Caco-2 (cell line): ENCODE measurements at places on chromosomes 1 and 21. TPM values are rescaled to one million over a fixed set of nuclear protein-coding genes. Genes with fewer than 3 reads are reported as not detected.

- H3K27ac ChIP-seq: no peak overlapping the region
- H3K4me1 ChIP-seq: peaks cover 9% of the 10 kb centered on the region
- H3K36me3 ChIP-seq: no peaks in the 10 kb centered on the region
- H3K27me3 ChIP-seq: no peaks in the 10 kb centered on the region
Observed at GRCh38 chr1:59046730-59047157, 250.2 kb upstream of the FGGY start.

DNA sequence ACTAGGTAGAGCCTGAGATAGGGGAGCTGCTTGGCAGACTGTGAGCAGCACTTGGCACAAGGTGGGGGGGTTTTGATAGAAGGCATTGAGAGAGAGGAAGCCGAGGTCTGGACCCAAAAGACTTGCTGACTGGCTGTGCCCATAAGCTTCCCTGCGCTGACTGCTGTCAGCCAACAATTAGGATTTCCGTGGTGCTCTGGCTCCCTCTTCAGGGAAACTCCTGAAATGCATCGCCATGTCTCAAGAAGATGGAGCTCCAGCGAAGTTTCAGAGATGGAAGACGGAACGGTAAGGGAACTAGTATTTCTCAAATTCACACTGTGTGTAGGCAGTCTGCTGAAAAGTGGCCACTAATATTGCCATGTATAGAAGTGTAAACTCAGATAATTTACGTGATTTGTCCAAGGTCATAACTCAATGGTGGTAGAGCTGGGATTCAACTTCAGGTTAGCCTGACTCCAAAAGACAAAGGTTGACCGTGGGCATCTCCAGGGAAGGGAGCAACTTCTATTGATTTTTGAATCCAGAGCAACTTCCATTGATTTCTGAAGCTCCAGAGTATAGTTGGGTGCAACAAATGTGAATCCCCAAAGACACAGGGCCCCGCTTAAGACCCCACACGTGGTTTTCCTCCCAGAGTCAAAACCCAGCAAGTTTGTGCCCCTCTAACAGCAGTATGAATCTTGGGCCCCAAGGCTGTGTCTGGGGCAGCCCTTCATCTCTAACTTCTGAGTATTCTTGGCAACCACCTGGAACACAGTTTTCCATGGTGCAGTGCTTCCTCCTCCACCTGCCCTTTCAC is 44.5 kb upstream of the CRNN start:
- H3K4me3 ChIP-seq: no peak overlapping the region
- H3K36me3 ChIP-seq: no peaks in the 10 kb centered on the region
- DNase-seq: peak; percentile 67
- H3K4me1 ChIP-seq: no peaks in the 10 kb centered on the region
- H3K27me3 ChIP-seq: no peaks in the 10 kb centered on the region
- no peak overlapping the region for H3K27ac ChIP-seq

DNA sequence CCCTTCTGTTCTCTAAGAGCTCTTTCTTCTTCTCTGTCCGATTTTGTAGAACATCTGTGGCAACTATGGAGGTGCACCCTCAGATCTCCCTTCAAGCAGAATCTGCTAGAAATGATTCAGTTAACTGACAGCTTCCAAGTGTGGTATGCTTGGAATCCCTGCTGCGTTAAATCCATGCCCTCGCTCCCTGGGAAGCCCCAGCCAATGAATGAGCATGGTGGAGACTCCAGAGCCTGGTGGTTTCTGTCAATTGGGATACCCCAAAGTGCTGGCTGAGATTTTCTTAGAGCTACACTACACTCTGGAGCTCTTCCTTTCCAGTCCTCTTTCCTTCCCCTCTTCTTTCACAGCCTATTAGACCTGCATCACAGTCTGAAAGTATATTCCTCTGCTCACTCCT is 116.3 kb upstream of the C1orf21 start:
- H3K27me3 ChIP-seq: no peaks in the 10 kb centered on the region
- no peak overlapping the region for H3K27ac ChIP-seq
- no peaks in the 10 kb centered on the region for H3K4me1 ChIP-seq
- no peaks in the 10 kb centered on the region for H3K36me3 ChIP-seq
- no peak for DNase-seq
- H3K4me3 ChIP-seq: no peak overlapping the region

Gene DNAI4
- total RNA-seq: 0.84 and 1.4 TPM in 2 replicates

GRCh38 chr1:230441183-230442029 is 15.3 kb upstream of the PGBD5 start:
- no peaks in the 10 kb centered on the region for H3K36me3 ChIP-seq
- no peak for DNase-seq
- H3K27me3 ChIP-seq: no peaks in the 10 kb centered on the region

DNA sequence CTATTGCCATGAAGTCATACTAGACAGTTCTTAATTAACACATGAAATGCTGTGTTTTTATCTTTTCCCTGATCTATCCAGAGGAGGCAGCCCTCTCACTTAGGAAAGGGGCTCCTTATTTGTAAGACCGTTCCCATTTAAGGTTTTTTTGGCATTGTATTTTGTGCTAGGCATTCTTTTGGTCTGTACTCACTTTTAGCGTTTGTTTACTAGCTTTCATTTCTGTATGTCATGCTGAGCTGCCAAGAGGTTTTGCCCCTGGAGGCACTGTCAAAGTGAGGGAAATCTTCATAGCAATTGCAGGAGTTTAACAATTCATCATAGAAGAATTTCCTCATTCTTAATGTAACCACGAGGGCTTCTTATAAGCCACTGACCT is 59.5 kb downstream of the MTR start:
- H3K36me3 ChIP-seq: no peaks in the 10 kb centered on the region
- no peak overlapping the region for H3K27ac ChIP-seq
- no peak overlapping the region for H3K4me3 ChIP-seq
- H3K4me1 ChIP-seq: no peaks in the 10 kb centered on the region
- no peaks in the 10 kb centered on the region for H3K27me3 ChIP-seq

DNA sequence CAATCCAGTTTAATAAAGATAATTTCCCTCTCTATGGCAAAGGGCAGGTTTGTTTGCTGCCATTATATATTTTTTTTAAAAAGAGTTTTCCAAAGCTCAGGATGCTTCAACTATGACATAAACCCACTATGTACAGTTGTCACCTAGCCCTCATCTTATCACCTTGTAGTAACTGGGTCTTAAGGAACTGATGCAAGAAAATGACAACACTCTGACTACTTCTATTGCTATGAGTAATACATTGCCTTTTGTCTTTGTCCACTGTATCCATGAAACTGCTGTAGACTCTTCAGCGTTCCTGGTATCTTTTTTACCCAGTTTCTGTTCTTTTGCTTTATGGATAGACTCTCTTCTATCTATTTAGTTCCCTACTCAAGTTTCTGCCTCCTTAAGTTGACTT is 586.5 kb downstream of the NEGR1 start:
- no peak for DNase-seq
- H3K4me3 ChIP-seq: no peak overlapping the region
- H3K4me1 ChIP-seq: no peaks in the 10 kb centered on the region
- H3K36me3 ChIP-seq: no peaks in the 10 kb centered on the region

GRCh38 chr21:28332796-28333195 is 659.9 kb downstream of the LTN1 start:
- no peaks in the 10 kb centered on the region for H3K36me3 ChIP-seq
- H3K27ac ChIP-seq: no peak overlapping the region
- no peaks in the 10 kb centered on the region for H3K27me3 ChIP-seq
- H3K4me1 ChIP-seq: peaks cover 17% of the 10 kb centered on the region

GRCh38 chr1:63877816-63878215 is 104.0 kb downstream of the ROR1 start:
- H3K27ac ChIP-seq: no peak overlapping the region
- DNase-seq: no peak
- no peaks in the 10 kb centered on the region for H3K36me3 ChIP-seq
- peaks cover 10% of the 10 kb centered on the region; the same call in 1 of the 2 replicates for H3K4me1 ChIP-seq
- no peak overlapping the region for H3K4me3 ChIP-seq
- H3K27me3 ChIP-seq: no peaks in the 10 kb centered on the region

DNA sequence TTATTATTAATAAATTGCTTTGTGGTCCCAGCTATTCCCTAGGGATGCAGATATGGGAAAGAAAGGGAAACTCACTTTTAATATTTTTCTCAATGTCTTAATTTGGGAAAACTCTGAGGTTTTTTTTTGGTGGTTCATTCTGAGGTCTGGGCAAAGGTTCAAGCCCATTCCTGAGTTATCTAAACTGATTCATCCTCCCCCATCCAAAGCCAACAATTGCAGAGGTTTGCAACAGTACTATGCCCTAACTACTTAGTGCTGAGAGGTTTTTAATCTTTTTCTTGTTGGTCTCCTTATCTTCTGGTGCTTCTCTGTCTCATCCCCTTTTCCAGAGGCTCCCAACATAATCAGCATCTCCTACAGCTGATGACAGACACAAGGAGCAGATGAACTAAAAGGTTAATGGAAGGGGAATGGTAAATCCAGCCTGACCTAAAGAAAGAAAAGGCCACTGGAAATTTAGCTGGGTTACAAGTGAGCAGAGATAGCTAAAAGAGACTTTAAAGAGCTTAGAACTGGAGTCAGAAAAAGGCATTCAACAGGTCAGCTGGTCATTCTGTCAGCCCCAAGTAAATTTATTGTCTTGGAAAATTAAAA is 390.4 kb downstream of the TGFB2 start:
- no peaks in the 10 kb centered on the region for H3K36me3 ChIP-seq
- H3K4me3 ChIP-seq: no peak overlapping the region
- H3K27me3 ChIP-seq: no peaks in the 10 kb centered on the region
- DNase-seq: no peak

GRCh38 chr1:54816130-54816529 is 15.0 kb upstream of the TTC22 start:
- no peaks in the 10 kb centered on the region for H3K4me1 ChIP-seq
- no peaks in the 10 kb centered on the region for H3K27me3 ChIP-seq
- DNase-seq: no peak
- H3K27ac ChIP-seq: no peak overlapping the region

Gene S100A1
- 12.6 and 18.1 TPM in 2 replicates for total RNA-seq

- peak within 1 kb of the TSS; percentile 18 for H3K4me3 ChIP-seq
- no peaks in the 10 kb centered on the region for H3K36me3 ChIP-seq
- H3K27ac ChIP-seq: peak within 1 kb of the TSS; percentile 93
- DNase-seq: peak; percentile 83
Observed at GRCh38 chr1:113978863-113979702, at the start of gene OLFML3. OLFML3 (plus strand) TSS chr1:113979474; CDS start chr1:113979517, 43 bp downstream.

- no peaks in the 10 kb centered on the region for H3K27me3 ChIP-seq
- no peaks in the 10 kb centered on the region for H3K36me3 ChIP-seq
- no peaks in the 10 kb centered on the region for H3K4me1 ChIP-seq
- H3K27ac ChIP-seq: no peak overlapping the region
Observed at GRCh38 chr1:176826265-176826664, 338.2 kb downstream of the ASTN1 start.
